NCI-H1694 treated with DMSO at 0.1 percent for 48 hours (cell line): ENCODE measurements at places on chromosomes 1 and 21.

- DNase-seq: no peak
These were observed at the start of gene GPX7 for GRCh38 chr1:52601991-52602855. TSS of gene GPX7 (plus strand) at chr1:52602371. CDS start at chr1:52602410, 39 bp downstream.

DNA sequence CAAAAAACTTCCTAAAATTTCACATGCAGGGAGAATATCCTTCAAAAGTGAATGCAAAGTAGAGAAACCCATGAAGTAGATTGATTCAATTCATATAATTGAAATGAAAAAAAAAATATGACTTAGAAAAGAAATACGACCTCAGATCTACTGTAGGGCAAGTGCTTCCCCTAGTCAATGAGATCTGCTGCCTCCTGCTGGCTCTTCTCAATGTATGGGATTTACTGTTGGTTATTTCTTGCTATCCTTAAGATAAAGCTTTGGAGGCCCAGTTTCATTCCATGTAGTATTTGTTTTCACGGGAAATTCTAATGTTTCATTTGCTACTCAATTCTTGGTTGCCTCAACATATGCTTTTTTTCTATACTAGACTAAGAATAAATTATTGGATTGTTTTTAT lies 46.2 kb downstream of the ZNF648 start:
- no peak for DNase-seq

- peak; percentile 62 for DNase-seq
These were observed 9.8 kb upstream of the GJA8 start for GRCh38 chr1:147892731-147893214.

DNA sequence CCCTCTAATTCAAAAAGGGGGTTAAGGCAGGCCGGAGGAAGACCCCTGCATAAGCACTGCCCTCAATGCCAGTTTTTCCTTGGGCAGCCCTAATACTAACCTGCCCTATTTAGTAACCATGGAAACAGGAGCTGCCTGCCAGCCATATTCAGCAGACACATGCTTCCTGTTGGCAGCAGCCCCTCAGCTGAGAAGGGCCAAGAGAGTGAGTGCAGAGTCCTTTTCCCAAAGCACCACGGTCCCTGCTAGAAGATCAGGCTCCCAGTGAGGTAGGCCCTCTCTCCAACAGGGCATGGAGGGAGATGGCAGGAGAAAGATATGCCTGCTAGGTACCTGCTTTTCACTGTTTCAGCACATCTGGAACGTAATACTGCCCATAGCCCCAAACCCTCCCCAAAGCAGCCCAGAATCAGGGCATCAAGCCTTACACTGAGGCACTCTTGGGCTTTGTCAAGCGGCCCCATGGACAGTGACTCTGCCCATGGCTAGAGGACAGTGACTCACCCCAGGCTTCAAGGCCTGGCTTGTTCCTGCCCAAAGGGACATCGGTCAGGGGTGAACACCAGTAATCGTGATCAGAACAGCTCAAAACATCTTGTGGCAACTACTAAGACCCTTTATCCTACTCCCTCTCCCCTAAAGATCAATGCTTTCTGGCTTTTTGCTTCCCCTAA lies 64.5 kb downstream of the BCAR3 start:
- DNase-seq: peak; percentile 57

DNA sequence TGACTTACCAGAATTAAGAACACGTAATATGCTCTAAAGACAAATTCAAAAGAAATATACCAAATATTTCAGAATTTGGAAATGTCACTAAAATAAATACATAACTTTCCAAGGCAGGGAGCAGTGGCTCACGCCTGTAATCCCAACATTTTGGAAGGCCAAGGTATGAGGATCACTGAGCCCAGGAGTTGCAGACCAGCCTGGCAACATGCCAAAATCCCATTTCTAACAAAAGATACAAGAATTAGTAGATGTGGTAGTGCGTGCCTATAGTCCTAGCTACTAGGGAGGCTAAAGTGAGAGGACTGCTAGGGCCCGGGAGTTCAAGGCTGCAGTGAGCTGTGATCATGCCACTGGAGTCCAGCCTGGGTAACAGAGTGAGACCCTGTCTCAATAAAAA lies 11.7 kb downstream of the LUZP1 start:
- no peak for DNase-seq

DNA sequence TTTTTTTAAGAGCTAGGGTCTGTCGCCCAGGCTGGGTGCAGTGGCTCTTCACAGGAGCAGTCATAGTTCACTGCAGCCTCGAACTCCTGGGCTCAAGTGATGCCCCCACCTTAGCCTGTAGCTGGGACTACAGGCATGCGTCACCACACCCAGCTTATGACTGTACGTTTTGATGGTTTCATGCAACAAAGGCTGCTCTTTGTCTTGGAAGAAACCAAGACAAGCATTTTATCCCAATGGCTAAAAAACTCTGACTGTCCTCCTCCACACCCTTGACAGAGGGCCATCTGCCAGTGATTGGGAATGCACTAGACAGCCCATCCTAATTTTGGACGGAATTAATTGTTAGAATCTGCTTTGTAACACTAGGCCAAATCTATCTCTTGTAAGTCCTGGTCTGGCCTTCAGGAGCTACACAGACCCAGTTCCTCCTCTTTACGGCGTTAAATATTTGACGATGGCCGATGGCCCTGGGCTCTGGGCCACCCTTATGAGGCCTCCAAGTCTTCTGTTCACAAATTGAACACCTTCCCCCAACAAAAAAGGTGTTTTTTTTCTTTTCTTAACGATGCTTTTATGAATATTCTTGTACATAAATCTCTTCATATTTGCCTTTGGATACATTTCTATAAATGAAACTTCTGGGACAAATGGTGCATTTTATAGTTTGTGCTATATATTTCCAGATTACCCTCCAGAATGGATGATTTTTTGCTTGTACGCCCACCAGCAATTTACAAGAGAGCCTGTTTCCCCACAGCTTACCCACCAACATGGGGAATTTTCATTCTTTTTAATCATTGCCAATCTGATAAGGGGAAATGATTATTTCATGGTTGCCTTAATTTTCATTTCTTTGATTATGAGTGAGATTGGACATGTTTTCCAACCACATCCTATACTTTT lies 104.8 kb upstream of the SLC25A33 start:
- no peak for DNase-seq

- DNase-seq: no peak
These were observed 55.0 kb downstream of the PLPPR5 start for GRCh38 chr1:98949621-98950020.

GRCh38 chr1:29860056-29860455 lies 623.7 kb downstream of the PTPRU start:
- no peak for DNase-seq

DNA sequence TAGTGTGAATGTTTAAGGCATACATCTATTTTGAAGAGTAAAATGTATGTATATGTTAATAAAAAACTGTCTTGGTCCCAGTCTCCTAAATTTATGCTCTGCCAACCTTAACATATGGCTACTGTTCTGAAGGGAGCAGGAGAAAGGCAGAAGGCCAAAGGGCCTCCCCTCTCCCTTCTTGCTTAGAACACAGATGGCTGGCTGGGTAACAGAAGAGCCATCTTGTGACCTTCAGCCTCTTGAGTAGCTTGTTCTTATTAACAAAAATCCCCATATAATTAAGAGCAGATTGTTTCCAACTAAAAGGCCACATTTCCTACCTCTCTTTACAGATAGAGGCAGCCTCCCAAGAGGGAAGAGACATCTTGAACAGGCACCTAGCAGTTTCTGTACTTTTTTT lies 36.1 kb downstream of the EPB41 start:
- DNase-seq: peak; percentile 5

- no peak for DNase-seq
These were observed at the start of gene C1orf87 for GRCh38 chr1:60073605-60074278. TSS of gene C1orf87 (minus strand) at chr1:60073770. CDS start at chr1:60072643, 1,127 bp downstream.

- DNase-seq: no peak
These were observed 168.5 kb downstream of the SMYD3 start for GRCh38 chr1:246338546-246338945.

GRCh38 chr1:6962478-6962995 lies 177.3 kb downstream of the CAMTA1 start:
- DNase-seq: no peak

- no peak for DNase-seq
These were observed 23.1 kb upstream of the PKP1 start for GRCh38 chr1:201260236-201260590.

DNA sequence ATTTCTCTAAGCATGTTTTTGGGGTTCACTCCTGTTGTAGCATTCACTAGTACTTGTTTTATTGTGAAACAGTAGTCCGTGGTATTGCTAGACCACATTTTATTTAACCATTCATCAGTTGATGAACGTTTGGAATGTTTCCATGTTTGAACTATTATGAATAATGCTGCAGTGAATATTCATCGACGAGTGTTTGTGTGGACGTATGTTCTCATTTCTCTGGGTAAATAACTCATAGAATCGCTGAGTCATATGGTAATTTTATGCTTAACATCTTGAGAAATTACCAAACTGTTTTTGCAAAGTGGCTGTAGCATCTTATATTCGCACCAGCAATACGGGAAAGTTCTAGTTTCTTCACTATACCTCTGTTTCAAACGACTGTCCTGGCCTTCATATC lies 28.0 kb upstream of the KAZN start:
- no peak for DNase-seq

DNA sequence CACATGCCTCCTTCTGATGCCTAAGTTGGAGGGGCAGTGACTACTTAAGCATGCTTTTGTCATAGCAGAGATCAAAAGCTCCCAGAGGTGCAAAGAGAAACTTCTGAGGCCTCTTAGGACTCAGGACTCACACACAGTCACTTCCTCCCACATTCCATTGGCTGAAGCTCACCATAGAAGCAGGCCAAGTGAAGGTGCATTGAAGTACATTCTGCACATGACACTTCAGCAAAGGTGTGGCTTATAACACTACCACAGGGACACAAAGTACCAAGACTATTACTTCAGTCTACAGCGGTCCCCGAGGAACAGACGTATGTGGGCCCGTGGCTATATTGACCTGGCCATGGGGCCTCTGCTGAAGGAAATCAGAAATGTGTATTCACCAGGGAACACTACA lies 2.5 kb upstream of the POGK start:
- no peak for DNase-seq

- DNase-seq: no peak
These were observed 415.7 kb upstream of the ESRRG start for GRCh38 chr1:217138799-217139466.

GRCh38 chr1:6093071-6093470 lies 47.4 kb downstream of the KCNAB2 start:
- DNase-seq: no peak

- no peak for DNase-seq
These were observed 42.4 kb downstream of the PLPPR4 start for GRCh38 chr1:99306644-99307043.

GRCh38 chr1:58815069-58815685 lies 31.3 kb upstream of the JUN start:
- no peak for DNase-seq
